ENCODE measurements at places on chromosomes 7 and 10. TPM values are rescaled to one million over a fixed set of nuclear protein-coding genes. Genes with fewer than 3 reads are reported as not detected.

GRCh38 chr10:117757086-117757720 lies 214.7 kb downstream of the EMX2 start:
- DNase-seq, result no peak
- no peak overlapping the region for H3K4me3 ChIP-seq
- H3K27ac ChIP-seq, result no peak overlapping the region
- H3K27me3 ChIP-seq, result peaks cover 3% of the 10 kb centered on the region
- no peaks in the 10 kb centered on the region for H3K4me1 ChIP-seq
- H3K36me3 ChIP-seq, result no peaks in the 10 kb centered on the region

DNA sequence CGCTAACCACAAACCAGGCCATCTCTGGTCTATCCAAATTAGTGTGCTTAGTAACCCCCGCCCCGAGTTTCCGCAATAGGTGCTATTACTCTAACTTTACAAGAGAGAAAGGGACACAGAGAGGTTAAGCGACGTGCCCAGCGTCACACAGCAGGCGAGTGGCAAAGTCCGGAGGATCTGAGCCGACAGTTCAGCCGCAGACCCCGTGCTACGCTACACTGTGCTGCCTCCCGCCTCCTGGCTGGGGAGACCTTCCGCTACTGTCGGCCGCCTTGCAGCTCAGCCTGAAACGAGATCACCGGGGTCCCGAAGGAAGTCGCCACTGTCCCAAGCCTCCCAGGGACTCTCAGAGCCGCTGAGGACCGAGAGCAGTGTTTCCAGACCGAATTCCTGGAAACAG lies 799 bp downstream of the INTS1 start:
- H3K4me3 ChIP-seq, result peak overlapping the region; percentile 84
- DNase-seq, result no peak
- peak overlapping the region; percentile 66 for H3K27ac ChIP-seq
- peaks cover 24% of the 10 kb centered on the region for H3K36me3 ChIP-seq
- peaks cover 44% of the 10 kb centered on the region for H3K4me1 ChIP-seq
- no peaks in the 10 kb centered on the region for H3K27me3 ChIP-seq

GRCh38 chr10:13707156-13707881 lies 120.6 kb downstream of the PRPF18 start:
- H3K4me1 ChIP-seq, result peaks cover 12% of the 10 kb centered on the region
- H3K36me3 ChIP-seq, result no peaks in the 10 kb centered on the region
- H3K4me3 ChIP-seq, result peak overlapping the region; percentile 18
- DNase-seq, result no peak

DNA sequence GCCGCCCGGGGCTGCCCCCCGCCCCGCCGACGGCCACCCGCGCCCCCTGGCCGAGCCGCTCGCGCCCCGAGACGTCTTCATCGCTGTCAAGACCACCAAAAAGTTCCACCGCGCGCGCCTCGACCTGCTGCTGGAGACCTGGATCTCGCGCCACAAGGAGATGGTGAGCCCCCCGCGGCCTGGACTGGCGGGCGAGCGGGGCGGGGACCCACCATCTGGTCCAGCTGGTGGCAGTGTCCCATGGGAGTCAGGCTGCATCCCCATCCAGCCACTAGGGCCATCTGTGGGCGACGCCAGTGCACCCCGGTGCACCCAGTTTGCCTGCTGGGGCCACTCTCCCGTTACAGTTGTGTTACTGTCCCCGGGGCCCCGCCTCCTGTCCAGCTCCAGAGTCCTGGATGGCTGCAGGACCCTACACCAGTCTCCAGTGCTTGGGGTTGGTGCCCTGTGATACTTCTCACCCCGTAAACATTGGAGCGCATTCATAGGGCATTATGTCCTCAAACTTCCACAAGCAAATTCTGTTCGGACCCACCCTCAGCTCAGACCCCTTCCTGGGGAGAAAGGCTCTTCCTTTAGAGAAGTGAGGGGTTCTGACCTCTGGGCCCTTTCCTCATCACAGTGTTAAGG lies 672 bp downstream of the LFNG start:
- peaks cover 31% of the 10 kb centered on the region for H3K4me1 ChIP-seq
- peak; percentile 59 for DNase-seq
- peak overlapping the region; percentile 84 for H3K27ac ChIP-seq
- H3K36me3 ChIP-seq, result peaks cover 26% of the 10 kb centered on the region

Gene BLOC1S2
- total RNA-seq, result 48.8 TPM
